ENCODE measurements at places on chromosomes 6 and 20.

GRCh38 chr20:18738055-18738454, 75.5 kb upstream of the SCP2D1 start:
- no peak for DNase-seq

- DNase-seq = peak; percentile 5
Observed at GRCh38 chr6:102619585-102619984, 1226.1 kb downstream of the GRIK2 start.

GRCh38 chr6:135181333-135182070, 394 bp downstream of the MYB start:
- DNase-seq = no peak

- no peak for DNase-seq
Observed at GRCh38 chr20:8589956-8590355, 457.9 kb downstream of the PLCB1 start.

DNA sequence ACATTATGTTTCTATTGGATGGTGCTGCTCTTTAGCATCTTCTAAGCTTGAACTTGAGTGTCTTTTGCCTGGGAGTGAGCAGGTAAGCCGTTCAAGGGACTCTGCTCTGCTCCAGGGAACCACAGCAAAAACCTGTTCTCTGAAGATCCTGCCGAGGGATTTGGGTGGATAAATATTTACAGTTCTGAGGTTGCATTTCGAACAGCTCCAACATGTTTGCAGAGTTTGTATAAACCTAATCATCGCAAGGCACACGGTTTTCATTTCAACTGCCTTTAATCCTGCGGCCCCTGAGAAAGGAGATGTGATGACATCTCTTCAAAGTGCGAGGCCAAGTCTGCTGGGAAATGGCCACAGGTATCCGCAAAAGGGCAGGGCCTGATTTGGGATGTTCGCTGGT, 293.4 kb downstream of the TFAP2C start:
- no peak for DNase-seq
